ENCODE measurements at places on chromosomes 1 and 21. TPM values are rescaled to one million over a fixed set of nuclear protein-coding genes. Genes with fewer than 3 reads are reported as not detected.

GRCh38 chr1:172629638-172630037 is 29.3 kb upstream of the FASLG start:
- no peak for DNase-seq

DNA sequence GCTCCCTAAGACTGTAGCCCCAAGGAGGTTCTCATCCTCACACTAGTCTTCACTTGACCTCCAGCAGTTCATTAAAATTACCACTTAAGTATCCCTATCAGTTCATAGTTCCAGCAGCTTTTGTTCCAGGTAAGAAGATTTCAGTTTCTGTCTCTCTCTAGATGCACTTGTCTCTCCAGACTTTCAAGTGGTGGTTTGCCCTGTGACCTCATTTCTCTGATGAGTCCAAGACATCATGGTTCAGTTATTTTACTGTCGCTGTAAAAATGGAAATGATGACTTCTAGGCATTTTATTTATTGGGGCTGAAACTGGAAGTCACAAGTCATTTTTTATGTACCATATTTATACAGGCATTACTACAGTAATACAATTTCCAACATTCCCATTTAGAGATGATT is 17.9 kb upstream of the RGS18 start:
- DNase-seq: no peak

- no peak for DNase-seq
Measured at GRCh38 chr1:156612666-156613065, 6.5 kb upstream of the HAPLN2 start.

DNA sequence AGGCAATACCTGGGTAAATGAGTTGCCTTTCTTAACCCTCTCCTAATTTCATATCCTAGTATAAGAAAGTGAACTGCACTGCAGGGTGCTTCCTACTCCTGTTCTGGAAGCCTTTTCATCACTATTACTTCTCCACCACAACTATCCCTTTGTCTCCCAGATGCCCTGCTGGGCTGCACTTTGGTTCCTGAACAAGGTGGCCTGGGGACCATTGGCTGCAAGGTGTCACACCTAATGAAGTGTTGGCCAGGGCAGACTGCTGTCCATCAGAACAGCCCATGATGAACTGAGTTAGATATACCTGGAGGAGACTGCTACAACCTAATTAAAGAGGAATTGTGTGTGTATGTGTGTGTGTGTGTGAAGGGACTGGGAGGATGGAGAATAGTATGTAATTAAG is 1.9 kb upstream of the KLHDC8A start:
- DNase-seq: no peak

DNA sequence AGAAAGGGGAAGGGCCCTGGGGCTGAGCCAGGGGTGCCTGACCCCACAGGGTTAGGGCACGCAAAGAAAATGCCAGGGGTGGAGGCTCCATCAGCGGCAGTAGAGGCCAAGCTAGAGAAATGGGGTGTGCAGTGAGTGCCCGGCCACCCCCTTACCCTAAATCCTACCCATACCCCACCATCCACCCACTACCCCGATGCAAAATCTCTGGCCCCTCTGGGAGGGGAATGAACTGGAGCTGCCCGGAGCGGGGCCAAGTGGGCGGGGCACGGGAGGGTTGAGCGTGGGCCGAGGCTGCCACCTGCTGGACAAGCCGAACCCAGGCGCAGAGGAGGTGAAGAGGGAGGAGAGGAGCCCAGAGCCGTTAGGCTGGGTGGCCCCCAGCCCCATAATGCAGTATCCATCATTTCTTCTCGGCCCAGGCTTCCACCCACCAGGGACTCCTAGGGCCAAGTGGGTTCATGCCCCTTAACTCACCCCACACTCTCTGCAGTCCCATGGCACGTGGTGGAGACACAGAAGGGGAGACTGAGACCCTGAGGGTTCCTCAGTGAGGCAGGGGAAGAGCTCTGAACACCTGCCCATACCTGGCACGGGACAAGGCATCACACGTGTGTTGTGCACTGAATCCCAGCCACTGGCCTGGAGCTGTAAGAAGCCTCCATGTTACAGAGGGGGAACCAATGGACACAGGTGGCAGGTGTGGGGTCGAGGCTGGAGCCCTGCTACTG is 1.4 kb upstream of the C1QC start:
- DNase-seq: peak; percentile 53

- DNase-seq: no peak
Measured at GRCh38 chr1:30188999-30189398, 534.4 kb downstream of the MATN1 start.

DNA sequence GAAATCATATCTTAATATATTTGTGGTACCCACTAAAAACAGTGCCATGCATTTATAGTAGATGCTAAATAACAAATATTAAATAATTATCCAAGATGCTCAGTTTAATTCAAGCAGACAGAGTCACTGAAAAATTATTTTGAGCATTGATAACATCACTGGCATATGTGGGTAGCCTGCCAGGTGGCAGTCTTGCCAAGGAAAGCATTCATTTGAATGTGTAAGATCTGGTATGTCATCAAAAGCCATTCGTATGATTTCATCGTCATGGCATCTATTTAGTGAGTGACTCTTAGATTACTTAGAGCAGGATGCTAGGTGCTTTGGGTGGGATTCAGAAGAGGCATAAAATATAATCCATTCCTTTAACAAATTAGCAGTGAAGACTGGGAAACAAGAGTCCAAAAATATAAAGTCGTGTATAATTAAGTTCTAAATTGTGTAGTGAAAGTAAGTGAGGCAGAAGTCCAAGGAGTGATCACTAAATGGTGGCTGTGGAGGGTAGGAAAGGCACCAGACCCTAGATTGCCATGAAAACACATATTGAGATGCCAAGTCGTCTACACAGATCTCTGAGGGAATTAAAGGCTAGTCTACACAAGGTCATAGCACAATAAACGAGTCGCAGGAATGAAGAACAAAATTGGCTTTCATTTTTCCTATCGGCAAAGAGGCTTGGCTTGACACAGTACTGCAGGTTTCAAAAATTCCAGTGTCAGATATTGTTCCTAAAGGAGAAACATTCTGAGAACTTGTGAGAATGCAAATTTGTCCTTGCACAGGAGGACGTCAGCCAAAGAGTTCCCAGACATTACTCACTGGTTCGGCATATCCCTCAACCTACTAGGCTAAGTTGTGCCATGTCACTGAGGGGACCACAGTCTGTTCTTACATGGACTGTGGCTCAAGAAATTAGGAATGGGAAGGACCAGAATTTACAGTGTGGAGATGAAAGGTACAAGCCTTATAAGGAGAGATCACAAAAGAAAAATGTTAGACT is 130.8 kb downstream of the LYPLAL1 start:
- DNase-seq: peak; percentile 54

DNA sequence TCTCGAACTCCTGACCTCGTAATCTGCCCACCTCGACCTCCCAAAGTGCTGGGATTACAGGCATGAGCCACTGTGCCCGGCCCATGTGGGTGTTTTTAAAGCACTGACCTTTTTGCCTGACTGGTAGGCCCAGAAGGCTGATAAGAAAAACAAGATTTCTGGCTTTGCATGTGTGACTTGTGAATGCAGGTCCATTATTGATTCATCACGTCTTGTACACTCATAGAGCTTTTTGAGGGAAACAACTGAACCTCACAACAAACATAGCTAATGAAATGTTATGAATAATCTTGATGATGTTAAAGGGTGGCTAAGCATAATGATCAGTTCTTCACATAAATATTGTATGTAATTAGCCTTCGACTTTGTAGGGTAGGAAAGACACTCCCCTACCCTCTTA is 140.9 kb upstream of the UBE2U start:
- no peak for DNase-seq

C1QB gene
- 172 TPM for total RNA-seq

MRAP gene
- 8.8 TPM for total RNA-seq

VCAM1 gene
- total RNA-seq: 10.4 TPM

ADAMTSL4 gene
- total RNA-seq: 30.2 TPM

Measured in breast epithelium (tissue), 4 donors.